ENCODE measurements at places on chromosomes 1 and 21.

DNA sequence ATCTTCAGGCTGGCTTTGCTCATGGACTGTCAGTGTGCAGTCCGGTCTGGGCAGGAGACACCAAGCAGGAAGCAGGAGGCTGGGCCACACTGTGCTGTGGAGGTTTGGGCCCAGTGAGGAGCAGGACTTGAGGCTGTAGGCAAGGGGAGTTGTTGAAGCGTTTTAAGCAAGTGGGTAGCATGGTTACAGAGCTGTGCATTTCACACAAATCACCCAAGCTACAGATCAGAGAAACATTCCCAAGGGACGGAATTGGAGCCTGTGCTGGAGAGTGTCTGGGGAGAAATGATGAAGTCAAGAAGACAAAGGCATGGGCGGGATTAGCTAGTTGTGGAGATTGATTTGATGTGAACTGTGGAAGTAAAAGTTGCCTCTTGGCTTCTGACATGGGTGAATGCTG is 60.9 kb downstream of the KIF21B start:
- DNase-seq = no peak

DNA sequence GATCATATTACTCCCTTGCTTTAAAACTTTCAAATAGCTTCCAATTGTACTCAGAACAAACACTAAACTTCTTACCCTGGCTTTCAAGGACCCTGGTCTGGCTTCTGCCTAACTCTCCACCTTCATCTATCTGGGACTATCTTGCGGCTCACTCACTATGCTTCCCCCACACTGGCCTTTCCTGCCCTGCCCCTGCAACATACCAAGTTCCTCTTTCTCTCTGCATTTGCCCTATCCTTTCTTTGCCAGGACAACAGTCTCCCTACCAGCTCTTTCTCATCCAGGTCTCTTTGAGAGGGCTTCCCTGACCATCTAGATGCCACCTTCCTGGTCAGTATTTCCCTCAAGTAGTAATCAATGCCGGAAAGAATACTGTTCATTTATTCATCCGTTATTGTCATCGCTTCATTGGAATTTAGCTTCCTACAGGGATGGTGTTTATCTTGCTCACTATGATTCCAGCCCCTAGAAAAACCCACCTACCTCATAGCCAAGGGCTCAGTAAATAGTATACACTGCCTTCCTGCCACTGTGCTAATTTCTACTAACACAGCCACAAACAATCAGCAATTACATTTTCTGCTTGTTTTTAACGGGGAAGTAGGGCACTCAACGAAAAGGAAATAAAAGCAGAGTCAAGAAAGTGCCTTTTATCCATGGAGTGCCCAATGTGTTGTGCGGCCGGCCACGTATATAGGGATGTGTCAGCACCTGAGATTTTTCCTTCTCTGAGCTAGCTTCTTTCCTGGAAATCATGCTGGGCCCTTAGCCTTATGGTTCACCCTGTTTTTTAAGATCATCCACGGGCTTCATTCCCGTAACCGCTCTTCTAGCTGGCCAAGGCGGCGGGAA is 521 bp upstream of the CDC7 start:
- DNase-seq = no peak

DNA sequence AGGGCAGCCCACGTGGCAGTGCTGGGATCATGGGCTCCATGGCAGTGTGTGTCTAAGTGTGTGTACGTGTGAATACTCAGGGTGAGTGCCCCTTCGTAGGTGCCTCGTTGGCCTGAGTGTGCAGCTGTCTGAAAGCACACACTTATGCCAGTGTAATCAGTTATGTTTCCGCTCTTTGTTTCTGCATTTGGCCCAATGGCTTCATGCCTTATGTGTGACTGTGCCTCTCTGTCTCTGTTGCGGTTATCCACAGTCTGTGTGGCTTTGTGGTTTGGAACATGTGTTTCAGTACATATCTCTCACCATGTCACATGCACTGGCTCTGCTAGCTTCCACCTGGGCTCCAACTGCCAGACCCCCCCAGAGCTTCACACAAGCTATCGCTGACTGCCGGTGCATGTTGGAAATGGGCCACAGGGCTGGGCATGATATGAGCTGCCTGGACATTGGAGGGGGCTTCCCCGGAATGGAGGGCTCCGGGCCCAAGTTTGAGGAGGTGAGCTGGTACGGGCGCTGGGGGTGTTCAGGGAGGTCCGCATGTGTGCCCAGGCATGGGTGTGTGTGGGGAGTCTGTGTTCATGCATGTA is 70.3 kb upstream of the TINAGL1 start:
- DNase-seq = peak; percentile 83

GRCh38 chr1:93822730-93823425 is 56.1 kb downstream of the DNTTIP2 start:
- no peak for DNase-seq

DNA sequence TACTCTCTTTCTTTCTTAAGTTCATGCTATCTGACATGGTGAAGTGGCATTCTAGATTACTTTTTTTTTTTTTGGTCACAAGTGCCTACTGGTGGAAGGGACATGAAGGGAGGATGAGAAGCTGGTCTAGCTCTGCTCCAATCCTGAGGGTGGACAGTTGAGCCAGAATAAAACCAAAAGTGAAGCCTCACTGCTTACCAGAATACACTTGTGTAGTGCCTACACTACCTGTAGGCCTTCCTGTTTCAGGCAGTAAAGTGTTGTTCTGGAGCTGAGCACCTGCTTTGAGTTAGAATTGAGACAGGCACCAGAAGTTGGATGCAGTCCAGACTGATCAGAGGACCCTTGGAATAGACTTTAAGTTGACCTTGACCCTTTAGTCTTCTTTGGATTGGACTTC is 40.4 kb upstream of the APOBEC4 start:
- DNase-seq = peak; percentile 73

GRCh38 chr1:197902131-197902453 is 338 bp upstream of the C1orf53 start:
- DNase-seq = no peak

GRCh38 chr1:229892515-229893117 is 174.4 kb upstream of the GALNT2 start:
- DNase-seq = no peak

- peak; percentile 15 for DNase-seq
These were observed 837 bp upstream of the DESI2 start for GRCh38 chr1:244651956-244652622.

DNA sequence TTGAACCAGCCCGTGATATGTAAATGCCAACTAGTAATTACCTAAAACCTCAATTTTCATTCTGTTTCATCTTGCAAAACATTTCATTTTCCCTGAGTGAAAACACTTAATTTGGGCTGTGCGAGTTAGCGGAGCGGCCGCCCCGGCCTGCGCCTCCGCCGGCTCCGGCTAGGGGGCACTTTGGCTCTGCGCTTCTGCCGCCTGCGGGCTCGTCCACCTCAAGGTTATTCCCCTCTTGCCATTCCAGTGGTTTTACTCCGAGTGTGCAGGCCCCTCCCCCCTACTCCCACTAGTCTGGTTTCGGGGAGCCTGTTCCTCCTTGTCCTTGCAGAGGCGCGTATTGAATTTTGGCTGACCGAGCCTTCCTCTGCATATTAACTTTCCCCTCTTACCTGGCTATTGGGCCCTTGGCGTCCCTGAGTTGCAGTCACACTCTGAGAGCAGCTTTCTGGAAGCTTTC is 55.6 kb downstream of the PEX14 start:
- DNase-seq = no peak

- no peak for DNase-seq
These were observed 85.5 kb downstream of the OBSCN start for GRCh38 chr1:228293393-228293792.

GRCh38 chr1:43038232-43038935 is 79.7 kb upstream of the SLC2A1 start:
- no peak for DNase-seq

GRCh38 chr1:40715491-40716059 is 24.1 kb downstream of the NFYC start:
- DNase-seq = no peak

GRCh38 chr1:234564035-234565029 is 45.6 kb downstream of the IRF2BP2 start:
- no peak for DNase-seq

DNA sequence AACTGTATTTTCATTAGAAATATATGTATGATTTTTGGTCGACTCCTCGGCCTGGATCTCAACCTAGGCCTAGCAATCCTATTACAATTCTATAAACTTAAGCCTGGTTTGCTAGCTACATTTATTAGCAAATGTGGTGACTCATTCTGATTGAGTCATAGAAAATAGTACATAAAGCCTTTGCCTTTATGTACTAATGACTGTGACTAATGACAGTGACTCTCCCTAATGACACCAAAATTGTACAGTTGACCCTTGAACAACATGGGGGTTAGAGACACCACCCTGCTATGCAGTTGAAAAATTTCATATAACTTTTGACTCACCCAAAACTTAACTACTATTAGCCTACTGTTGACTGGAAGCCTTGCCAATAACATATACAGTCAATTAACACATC is 78.9 kb downstream of the CLEC20A start:
- DNase-seq = no peak

- DNase-seq = peak; percentile 76
These were observed 95.1 kb downstream of the KIAA0319L start for GRCh38 chr1:35461966-35462651.

GRCh38 chr1:208047476-208047934 is 136.6 kb upstream of the CD34 start:
- no peak for DNase-seq

DNA sequence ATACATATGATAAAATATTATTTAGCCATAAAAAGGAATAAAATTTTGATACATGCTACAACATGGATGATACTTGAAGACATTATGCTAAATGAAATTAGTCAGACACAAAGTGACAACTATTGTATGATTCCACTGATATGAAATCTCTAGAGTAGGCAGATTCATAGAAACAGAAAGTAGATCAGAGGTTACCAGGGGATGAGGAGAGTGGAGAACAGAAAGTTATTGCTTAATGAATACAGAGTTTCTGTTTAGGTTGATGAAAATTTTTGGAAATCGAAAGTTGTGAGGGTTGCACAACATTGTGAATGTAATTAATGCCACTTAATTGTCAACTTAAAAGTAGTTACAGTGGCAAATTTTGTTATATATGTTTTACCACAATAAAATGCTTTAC is 315.7 kb upstream of the USP25 start:
- peak; percentile 30 for DNase-seq

- DNase-seq = no peak
These were observed 37.4 kb upstream of the ZBTB40 start for GRCh38 chr1:22414244-22414751.

- DNase-seq = no peak
These were observed 765 bp upstream of the S100A4 start for GRCh38 chr1:153546371-153546770.

DNA sequence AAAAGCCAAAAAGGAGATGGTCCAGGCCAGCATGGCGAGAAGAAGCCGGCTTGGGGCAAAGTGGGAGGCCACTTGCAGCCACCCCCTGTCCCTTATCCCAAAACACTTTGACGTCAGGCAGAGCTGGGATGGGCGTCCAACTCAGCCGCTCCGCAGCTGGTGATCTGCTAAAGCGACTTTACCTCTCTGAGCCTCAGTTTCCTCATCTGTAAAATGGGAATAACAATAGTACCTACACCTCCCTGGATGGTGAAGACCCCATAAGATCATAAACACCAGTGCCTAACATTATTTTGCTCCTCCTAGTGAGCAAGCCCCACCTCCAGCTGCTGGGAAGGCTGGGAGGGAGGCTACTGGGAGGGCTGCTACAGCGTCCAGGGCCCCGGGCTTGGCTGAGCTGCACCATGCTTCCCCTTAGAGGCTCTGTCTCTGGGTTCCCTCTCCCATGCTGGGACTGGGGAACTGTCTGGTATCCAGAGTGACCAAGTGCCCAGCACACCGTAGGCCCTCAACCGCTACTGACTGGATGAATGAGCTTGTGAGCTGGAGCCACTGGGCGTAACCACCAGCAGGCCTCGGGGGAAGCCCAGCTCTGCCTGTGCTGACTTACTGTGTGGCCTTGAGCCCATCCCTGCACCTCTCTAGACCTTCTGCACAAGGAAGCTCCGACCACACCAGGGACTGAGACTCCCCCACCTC is 18.3 kb downstream of the IFFO2 start:
- DNase-seq = no peak

- no peak for DNase-seq
These were observed 109.9 kb downstream of the CASZ1 start for GRCh38 chr1:10686404-10687040.

- DNase-seq = peak; percentile 46
These were observed 221.6 kb upstream of the VAMP3 start for GRCh38 chr1:7549277-7550161.

- DNase-seq = no peak
These were observed 145.5 kb downstream of the USP25 start for GRCh38 chr21:15875286-15875685.

DNA sequence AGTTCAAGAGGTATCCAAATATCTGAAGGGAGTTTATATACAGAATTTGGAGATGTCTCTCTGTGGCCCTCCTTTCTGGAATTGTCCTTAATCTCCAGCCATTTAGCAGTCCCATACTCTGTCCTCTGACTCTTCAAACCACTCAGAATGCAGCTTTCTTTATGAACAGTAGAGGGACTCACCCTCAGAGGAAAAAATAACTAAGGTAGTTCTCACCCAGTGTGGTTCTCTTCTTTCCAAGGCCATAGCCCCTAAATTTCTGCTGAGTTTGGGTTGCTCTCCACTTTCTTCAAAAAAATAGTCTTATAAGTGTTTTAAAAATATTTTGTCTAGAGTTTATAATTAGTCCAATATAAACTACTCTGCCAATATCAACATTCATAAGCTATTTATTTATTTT is 369.7 kb downstream of the MATN1 start:
- DNase-seq = no peak

DNA sequence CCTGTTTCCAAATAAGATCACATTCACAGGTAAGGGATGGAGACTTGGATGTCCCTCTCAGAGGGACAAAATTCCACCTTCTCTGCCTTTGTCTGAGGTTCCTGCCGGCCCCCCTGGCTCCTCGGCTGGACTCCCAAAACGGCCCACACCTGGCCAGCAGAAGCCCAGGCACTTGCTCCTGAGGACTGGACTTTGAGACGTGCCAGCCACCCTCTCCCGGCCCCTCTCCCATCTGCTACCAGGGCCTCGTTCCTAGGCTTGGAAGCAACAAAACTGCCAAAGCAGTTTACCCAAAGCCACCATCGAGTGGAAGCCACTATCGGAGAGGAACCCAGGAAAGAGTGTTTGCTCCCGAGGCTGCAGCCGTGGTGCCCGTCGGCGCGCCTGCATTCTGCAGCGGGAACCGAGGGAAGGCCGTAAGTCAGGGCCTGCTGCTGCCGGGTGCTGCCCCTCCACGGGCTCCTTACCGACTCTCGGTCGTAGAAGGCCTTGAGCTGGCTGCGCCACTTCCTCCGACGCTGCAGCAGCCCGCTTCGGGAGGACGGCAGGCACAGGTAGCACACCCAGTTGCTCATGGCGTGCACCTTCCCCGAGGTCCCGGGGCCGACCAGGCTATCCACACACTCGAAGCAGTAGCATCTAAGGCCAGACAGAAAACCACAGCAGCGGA is 3.5 kb downstream of the DNMT3L start:
- DNase-seq = no peak

Data from GM12865 (cell line).